Stimulated activated CD4-positive, alpha-beta T cell treated with anti-CD3 and anti-CD28 coated beads, TNF-alpha, amount 100 ng/mL, for 24 hours (primary cell): ENCODE measurements at places on chromosomes 1 and 21.

DNA sequence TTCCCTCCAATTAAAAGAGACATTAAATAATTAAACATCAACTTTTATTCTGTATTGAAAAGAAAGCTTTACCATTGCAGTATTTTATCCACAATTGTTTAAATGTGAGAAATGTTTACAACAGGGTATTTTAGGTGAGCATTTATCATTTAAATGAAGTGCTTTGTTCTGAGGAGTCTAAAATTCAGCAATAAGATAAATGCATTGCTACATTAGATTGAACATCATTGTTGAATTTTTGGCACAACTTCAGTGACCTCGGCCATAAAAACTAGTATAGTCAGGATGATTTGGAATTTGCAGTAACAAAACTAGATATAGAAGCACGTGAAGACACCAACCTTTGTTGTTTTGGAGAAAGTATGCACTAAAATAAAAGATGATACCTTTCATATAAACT lies 692.9 kb downstream of the USP25 start:
- no peak for DNase-seq

DNA sequence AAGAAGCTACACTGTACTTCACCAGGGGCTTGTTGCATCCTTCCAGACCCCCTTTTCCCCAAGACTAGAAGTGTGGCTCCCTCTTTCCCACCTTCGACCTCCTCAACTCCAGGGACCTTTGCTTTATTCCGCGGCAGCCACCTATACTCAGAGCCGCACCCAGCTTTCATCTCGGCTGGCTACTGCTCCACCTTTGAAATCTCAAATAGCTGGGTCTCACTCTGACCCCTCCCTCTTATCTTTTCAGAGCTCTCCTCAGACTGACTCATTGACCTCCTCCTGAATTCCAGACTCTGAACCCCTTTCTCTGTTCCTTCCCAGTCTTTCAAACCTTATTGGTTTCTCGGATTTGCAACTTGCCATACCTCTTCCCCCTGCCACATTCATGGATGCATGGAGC lies 144.7 kb upstream of the JUN start:
- no peak for DNase-seq

- DNase-seq: no peak
Measured at GRCh38 chr1:86489242-86489878, 20.6 kb downstream of the CLCA1 start.

- DNase-seq: no peak
Measured at GRCh38 chr1:95138223-95138622, 21.1 kb downstream of the TLCD4 start.

DNA sequence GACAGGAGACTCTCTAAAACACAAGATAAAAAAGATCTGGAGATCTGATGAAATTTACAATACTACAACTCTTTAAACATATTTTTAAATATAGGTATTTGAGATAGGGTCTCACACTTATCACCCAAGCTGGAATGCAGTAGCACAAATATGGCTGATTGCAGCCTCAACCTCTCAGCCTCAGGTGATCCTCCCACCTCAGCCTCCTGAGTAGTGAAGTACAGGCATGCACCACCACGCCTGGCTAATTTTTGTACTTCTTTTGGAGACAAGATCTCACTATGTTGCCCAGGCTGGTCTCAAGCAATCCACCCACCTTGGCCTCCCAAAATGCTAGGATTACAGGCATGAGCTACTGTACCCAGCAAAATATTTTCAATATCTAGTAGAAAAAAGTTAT lies 170.0 kb upstream of the NR5A2 start:
- DNase-seq: no peak

- DNase-seq: no peak
Measured at GRCh38 chr1:91851130-91852010, 34.6 kb downstream of the TGFBR3 start.

- DNase-seq: no peak
Measured at GRCh38 chr1:14577261-14577660, 21.2 kb upstream of the KAZN start.

GRCh38 chr1:159250638-159251216 lies 46.1 kb downstream of the ACKR1 start:
- no peak for DNase-seq

- no peak for DNase-seq
Measured at GRCh38 chr1:44262816-44263567, 49.7 kb downstream of the DMAP1 start.

DNA sequence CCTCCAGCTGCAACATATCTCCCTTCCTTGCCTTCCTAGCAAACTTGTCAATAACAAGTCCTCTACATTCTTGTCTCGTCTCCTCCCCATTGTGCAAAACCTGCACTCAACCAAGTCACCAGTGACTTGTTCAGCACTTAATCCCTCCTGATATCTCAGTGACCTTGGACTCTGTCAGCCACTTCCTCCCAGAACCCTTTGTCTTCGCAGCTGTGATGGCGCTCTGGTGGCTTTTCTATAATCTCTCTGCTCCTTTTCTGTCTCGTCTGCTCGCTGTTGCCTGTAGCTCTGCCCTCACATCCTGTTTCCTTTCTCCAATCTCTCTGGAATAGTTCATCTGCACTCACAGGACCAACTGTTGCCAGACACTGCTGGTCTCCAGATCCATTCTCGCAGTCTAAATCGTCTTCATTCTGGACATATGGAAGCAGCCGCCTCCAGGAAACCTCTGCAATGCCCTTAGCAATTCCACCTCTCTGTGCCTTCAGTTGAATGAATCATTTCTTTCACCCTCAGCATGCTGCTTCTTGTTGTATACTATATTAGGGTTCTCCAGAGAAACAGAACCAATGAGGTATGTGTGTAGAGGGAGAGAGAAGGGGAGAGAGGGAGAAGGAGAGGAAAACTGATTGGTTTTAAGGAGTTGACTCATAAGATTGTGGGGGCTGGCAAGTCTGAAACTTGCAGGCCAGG lies 17.4 kb upstream of the IFNAR2 start:
- DNase-seq: no peak
